ENCODE measurements at places on chromosomes 1 and 21. TPM values are rescaled to one million over a fixed set of nuclear protein-coding genes. Genes with fewer than 3 reads are reported as not detected.

Gene SMCP
- total RNA-seq = not detected

Gene ABCB10
- 38.4 TPM for total RNA-seq

Gene IGSF9
- total RNA-seq = 0.44 TPM

Gene KCNH1
- 0.17 TPM for total RNA-seq

Gene TFAP2E
- total RNA-seq = 0.30 TPM

Gene BMP8A
- total RNA-seq = not detected

Gene ACTA1
- total RNA-seq = not detected

Gene HCN3
- total RNA-seq = 2.5 TPM

Gene LCE2B
- total RNA-seq = not detected

Gene APOBEC4
- total RNA-seq = not detected

Gene SLC30A2
- not detected for total RNA-seq

Gene RGS1
- not detected for total RNA-seq

Gene CTSS
- total RNA-seq = 0.86 TPM

Data from MCF 10A (cell line).